Left ventricle myocardium inferior (tissue), 1 donor: ENCODE measurements at places on chromosomes 4 and X. TPM values are rescaled to one million over a fixed set of nuclear protein-coding genes. Genes with fewer than 3 reads are reported as not detected.

Gene STOX2
- 12.2 TPM for total RNA-seq

Gene CCKAR
- not detected for total RNA-seq

Gene GC
- total RNA-seq = not detected

Gene SPOCK3
- total RNA-seq = 0.22 TPM

Gene CITED1
- not detected for total RNA-seq

Gene CHIC2
- total RNA-seq = 9.1 TPM

GRCh38 chr4:148071009-148071408 is 339.1 kb downstream of the ARHGAP10 start:
- no peaks in the 10 kb centered on the region for H3K27me3 ChIP-seq
- H3K36me3 ChIP-seq = peaks cover 51% of the 10 kb centered on the region
- peak overlapping the region; percentile 55 for H3K27ac ChIP-seq

- peaks cover 13% of the 10 kb centered on the region for H3K4me1 ChIP-seq
- peaks cover 38% of the 10 kb centered on the region for H3K27me3 ChIP-seq
- peak overlapping the region; percentile 11 for H3K4me3 ChIP-seq
- no peaks in the 10 kb centered on the region for H3K36me3 ChIP-seq
- peak overlapping the region; percentile 81 for H3K27ac ChIP-seq
Measured at GRCh38 chrX:1462596-1463251, 10.0 kb upstream of the ASMTL start.

GRCh38 chr4:134201216-134202161 is at the start of gene PABPC4L:
Gene PABPC4L (minus strand): TSS chr4:134201789. CDS start chr4:134201019, 770 bp downstream.
- H3K4me3 ChIP-seq = peak within 1 kb of the TSS; percentile 71
- peaks cover 16% of the 10 kb centered on the region for H3K27me3 ChIP-seq
- peak within 1 kb of the TSS; percentile 81 for H3K27ac ChIP-seq
- peak; percentile 56 for DNase-seq
- peaks cover 27% of the 10 kb centered on the region for H3K4me1 ChIP-seq
- no peaks in the 10 kb centered on the region for H3K36me3 ChIP-seq

DNA sequence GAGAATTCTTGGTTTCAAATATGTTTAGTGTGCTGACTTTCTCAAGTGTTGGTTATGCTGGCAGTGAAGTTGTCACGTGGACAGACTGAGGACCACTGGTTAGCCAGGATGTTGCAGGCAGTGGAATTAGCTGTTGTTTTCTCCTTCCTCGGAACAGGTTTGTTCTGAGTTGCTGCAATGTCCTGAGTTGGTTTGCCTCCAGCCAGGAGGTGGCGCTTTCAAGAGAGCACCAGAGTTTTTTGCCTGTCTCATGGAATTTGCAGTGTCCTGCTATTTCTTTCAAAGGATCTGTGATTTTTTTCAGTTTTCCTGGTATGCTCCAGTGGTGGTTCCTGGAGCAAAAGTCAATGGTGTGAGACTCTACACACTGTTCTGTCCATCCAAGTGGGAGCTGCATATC is 158.1 kb upstream of the CXorf66 start:
- no peak for DNase-seq
- H3K36me3 ChIP-seq = no peaks in the 10 kb centered on the region
- H3K4me1 ChIP-seq = no peaks in the 10 kb centered on the region
- H3K4me3 ChIP-seq = no peak overlapping the region

DNA sequence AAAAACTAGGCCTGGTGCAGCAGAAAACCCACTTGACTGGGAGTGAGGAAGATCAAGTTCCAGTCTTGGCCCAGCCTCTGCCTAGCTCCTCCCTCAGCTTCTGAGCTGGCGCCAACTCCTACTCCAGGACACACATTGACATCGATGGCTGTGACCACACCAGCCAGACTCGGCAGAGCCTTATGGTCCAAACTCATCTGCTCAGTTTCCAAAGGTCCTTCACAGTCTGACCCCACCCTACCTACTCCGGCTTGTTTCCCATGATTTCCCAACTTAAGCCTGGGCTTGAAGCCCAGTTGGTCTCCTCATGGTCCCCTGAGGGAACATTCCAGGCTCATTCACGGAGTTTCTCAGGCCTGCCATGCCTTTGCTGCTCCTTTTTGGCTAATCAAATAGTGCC is 10.1 kb downstream of the ELF4 start:
- DNase-seq = peak; percentile 65
- no peak overlapping the region for H3K4me3 ChIP-seq
- H3K4me1 ChIP-seq = peaks cover 34% of the 10 kb centered on the region
- H3K36me3 ChIP-seq = no peaks in the 10 kb centered on the region
- peak overlapping the region; percentile 65 for H3K27ac ChIP-seq

DNA sequence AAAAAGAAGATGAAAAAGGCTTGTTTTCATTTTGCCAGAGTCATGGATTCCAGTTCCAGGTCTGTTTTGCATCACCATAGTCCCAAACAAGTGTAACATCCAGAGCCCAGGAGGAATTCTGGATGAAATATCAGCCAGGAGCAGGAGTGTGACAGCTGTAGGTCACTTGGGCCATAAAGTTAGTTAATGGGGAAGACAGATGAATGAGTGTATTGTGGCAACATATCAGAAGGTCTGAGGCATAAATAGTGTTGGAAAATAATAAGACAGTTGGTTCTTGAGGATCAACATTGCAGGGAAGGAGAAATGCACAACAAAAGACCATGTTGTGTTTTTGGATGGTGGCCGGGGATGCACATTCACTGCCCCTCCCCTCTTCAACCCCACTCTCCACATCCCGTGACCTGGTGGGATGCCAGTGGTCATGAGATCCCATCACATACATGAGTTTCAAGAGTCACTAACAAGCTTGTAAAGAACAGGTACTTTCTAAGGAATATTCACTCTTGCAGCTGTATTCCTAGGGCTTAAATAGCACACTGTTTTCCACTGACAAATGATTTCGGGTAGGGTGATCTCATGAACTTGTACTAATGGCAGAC is 83.1 kb upstream of the IGFBP7 start:
- no peaks in the 10 kb centered on the region for H3K4me1 ChIP-seq
- no peak for DNase-seq
- no peak overlapping the region for H3K27ac ChIP-seq

- H3K4me1 ChIP-seq = peaks cover 11% of the 10 kb centered on the region
- H3K27ac ChIP-seq = peak overlapping the region; percentile 63
- H3K27me3 ChIP-seq = no peaks in the 10 kb centered on the region
- H3K36me3 ChIP-seq = peaks cover 11% of the 10 kb centered on the region
Measured at GRCh38 chrX:15474028-15474427, 19.1 kb downstream of the PIR start.

- H3K36me3 ChIP-seq = no peaks in the 10 kb centered on the region
- peak overlapping the region; percentile 62 for H3K4me3 ChIP-seq
- peak; percentile 87 for DNase-seq
- no peaks in the 10 kb centered on the region for H3K27me3 ChIP-seq
- no peak overlapping the region for H3K27ac ChIP-seq
Measured at GRCh38 chr4:56544573-56545131, 39.1 kb downstream of the ARL9 start.

GRCh38 chr4:16676230-16676770 is 222.1 kb downstream of the LDB2 start:
- H3K4me1 ChIP-seq = peaks cover 29% of the 10 kb centered on the region
- no peak overlapping the region for H3K4me3 ChIP-seq
- H3K36me3 ChIP-seq = no peaks in the 10 kb centered on the region
- H3K27ac ChIP-seq = peak overlapping the region; percentile 20

DNA sequence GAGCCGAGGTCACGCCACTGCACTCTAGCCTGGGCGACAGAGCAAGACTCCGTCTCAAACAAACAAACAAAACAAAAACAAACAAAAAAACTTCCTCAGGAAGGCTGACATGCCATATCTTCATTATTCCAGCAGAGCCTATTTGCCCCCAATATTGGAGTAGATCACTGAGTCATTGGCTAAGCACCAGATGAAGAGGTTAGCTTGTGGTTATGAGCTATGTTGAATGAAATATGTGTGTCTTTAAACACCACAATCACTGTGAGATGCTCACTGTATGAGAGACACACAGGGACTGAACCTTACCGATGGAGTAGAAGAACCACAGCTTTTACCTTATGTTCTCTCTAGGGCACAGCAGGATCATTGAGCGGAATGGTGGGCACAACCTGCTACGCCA is 122.1 kb upstream of the EOLA2 start:
- H3K4me1 ChIP-seq = peaks cover 11% of the 10 kb centered on the region
- no peaks in the 10 kb centered on the region for H3K27me3 ChIP-seq
- H3K4me3 ChIP-seq = no peak overlapping the region
- no peak for DNase-seq
- no peaks in the 10 kb centered on the region for H3K36me3 ChIP-seq
- H3K27ac ChIP-seq = no peak overlapping the region

DNA sequence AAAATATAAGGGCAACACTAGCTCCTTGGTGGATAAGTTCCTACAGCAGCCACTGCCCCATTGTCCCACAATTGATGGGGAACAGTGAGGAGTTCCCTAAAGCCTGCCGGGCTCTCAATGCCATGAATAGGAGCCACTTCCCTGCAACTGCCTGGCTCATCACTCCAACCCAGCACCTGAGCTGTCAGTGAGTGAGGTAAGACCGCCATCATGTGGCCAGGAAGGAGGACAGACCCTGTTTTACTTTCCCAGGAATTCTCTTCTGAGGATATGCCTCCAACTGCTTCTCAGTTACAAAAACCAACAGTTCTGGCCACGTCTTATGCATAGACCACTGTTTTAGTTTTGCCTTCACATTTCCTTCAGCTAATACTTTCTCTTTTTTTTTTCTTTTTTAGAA is 45.5 kb downstream of the SRPX start:
- H3K4me3 ChIP-seq = no peak overlapping the region
- no peaks in the 10 kb centered on the region for H3K4me1 ChIP-seq
- no peaks in the 10 kb centered on the region for H3K27me3 ChIP-seq
- no peaks in the 10 kb centered on the region for H3K36me3 ChIP-seq
- H3K27ac ChIP-seq = no peak overlapping the region

- peak overlapping the region; percentile 80 for H3K4me3 ChIP-seq
- H3K4me1 ChIP-seq = peaks cover 75% of the 10 kb centered on the region
- peak overlapping the region; percentile 28 for H3K27ac ChIP-seq
- no peaks in the 10 kb centered on the region for H3K36me3 ChIP-seq
Measured at GRCh38 chrX:24153796-24154189, 4.3 kb downstream of the ZFX start.

GRCh38 chr4:162978398-162978797 is 188.3 kb downstream of the NAF1 start:
- DNase-seq = no peak
- no peak overlapping the region for H3K4me3 ChIP-seq
- H3K27me3 ChIP-seq = no peaks in the 10 kb centered on the region
- H3K27ac ChIP-seq = no peak overlapping the region
- H3K36me3 ChIP-seq = no peaks in the 10 kb centered on the region

DNA sequence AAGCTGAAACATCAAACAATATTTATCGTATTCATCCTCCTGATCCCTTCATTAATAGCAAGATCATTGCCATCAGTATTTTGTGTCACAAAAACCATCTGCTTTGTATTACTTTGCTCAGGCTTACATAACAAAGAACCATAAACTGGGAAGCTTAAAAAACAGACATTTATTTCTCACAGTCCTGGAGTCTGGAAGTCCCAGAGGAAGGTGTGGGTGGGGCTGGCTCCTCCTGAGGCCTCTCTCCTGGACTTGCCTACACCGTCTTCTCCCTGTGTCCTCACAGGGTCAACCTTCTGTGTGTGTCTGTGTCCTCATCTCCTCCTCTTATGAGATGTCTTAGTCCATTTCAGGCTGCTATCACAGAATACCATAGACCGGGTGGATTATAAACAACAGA is 61.3 kb upstream of the MXRA5 start:
- no peaks in the 10 kb centered on the region for H3K27me3 ChIP-seq
- no peaks in the 10 kb centered on the region for H3K36me3 ChIP-seq
- no peaks in the 10 kb centered on the region for H3K4me1 ChIP-seq
- peak; percentile 11 for DNase-seq
- H3K27ac ChIP-seq = no peak overlapping the region
- H3K4me3 ChIP-seq = no peak overlapping the region

- H3K4me1 ChIP-seq = peaks cover 6% of the 10 kb centered on the region
- no peak overlapping the region for H3K27ac ChIP-seq
- no peaks in the 10 kb centered on the region for H3K27me3 ChIP-seq
- H3K4me3 ChIP-seq = no peak overlapping the region
- no peak for DNase-seq
- H3K36me3 ChIP-seq = no peaks in the 10 kb centered on the region
Measured at GRCh38 chr4:104756837-104757236, 262.1 kb upstream of the CXXC4 start.

GRCh38 chr4:158006990-158007389 is 165.8 kb downstream of the GASK1B start:
- H3K36me3 ChIP-seq = no peaks in the 10 kb centered on the region
- H3K4me3 ChIP-seq = no peak overlapping the region
- H3K27ac ChIP-seq = peak overlapping the region; percentile 70
- peaks cover 61% of the 10 kb centered on the region for H3K4me1 ChIP-seq

- peaks cover 55% of the 10 kb centered on the region for H3K4me1 ChIP-seq
- DNase-seq = no peak
- no peaks in the 10 kb centered on the region for H3K27me3 ChIP-seq
- no peak overlapping the region for H3K27ac ChIP-seq
Measured at GRCh38 chr4:1239950-1240307, 9.0 kb downstream of the CTBP1 start.

DNA sequence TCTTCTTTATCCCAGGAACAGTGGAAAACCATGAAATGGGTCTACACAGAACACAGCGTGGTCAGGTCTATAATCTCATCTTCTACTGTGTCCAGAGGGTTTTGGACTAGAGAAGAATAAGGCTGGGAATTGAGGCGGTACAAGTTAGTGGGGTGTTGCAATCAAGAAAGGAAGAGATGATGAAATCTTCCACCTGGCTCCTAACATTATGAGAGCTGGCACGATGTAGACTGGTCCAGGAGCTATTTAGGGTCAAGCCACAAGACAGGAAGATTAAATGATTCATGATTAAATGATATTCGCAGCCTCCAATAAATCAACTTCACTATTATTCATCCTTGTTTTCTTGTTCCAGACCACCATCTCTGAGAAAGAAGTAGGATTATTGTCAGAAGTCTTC is 88.0 kb downstream of the ARSF start:
- no peak for DNase-seq
- no peak overlapping the region for H3K27ac ChIP-seq
- H3K27me3 ChIP-seq = no peaks in the 10 kb centered on the region
- no peaks in the 10 kb centered on the region for H3K36me3 ChIP-seq
- no peak overlapping the region for H3K4me3 ChIP-seq

- no peaks in the 10 kb centered on the region for H3K36me3 ChIP-seq
- peak overlapping the region; percentile 18 for H3K27ac ChIP-seq
- H3K4me3 ChIP-seq = no peak overlapping the region
- H3K4me1 ChIP-seq = peaks cover 6% of the 10 kb centered on the region
- no peak for DNase-seq
Measured at GRCh38 chr4:169024762-169025161, 14.7 kb upstream of the CBR4 start.

DNA sequence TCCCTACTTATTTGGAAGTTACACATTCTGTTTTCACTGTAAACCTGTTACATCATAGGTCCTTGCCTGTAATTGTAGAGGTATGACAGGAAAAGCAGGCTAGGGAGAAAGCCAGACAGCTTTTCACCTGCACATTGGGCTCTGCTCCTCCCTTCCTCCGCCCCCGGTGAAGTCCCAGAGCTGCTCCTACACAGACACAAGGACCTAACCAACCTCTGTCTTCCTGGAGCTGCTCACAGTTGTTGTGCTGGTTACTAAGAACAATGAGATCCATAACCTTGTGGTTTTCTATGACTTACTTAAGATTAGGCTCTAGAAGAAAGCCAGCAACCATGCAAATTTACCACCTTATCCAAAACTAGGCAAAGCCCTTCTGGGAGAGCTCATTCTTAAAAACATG is 40.0 kb downstream of the MOSPD2 start:
- no peak overlapping the region for H3K27ac ChIP-seq
- no peaks in the 10 kb centered on the region for H3K4me1 ChIP-seq
- H3K4me3 ChIP-seq = no peak overlapping the region
- no peaks in the 10 kb centered on the region for H3K27me3 ChIP-seq
- DNase-seq = no peak
- peaks cover 39% of the 10 kb centered on the region for H3K36me3 ChIP-seq
